ENCODE measurements at places on chromosomes 12 and 14.

DNA sequence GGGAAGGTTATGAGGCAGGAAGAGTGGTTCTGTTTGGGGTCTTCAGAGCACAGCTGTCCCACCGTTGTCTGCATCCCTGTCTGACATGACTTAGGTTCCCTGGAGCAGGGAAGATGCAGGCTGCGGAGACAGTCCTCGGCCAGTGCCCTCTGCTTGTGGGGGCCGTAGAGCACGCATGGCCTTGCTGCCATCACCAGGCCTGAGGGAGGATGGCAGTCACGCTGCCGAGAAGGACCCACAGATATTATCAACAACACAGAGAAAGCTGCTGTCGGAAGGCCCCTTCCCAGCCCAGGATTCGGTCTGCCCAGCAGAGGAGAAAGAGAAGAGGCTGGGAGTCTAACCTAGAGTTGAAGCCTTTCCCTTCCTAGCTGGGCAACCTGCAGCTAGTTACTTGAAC, 35.0 kb downstream of the ERH start:
- DNase-seq = no peak

DNA sequence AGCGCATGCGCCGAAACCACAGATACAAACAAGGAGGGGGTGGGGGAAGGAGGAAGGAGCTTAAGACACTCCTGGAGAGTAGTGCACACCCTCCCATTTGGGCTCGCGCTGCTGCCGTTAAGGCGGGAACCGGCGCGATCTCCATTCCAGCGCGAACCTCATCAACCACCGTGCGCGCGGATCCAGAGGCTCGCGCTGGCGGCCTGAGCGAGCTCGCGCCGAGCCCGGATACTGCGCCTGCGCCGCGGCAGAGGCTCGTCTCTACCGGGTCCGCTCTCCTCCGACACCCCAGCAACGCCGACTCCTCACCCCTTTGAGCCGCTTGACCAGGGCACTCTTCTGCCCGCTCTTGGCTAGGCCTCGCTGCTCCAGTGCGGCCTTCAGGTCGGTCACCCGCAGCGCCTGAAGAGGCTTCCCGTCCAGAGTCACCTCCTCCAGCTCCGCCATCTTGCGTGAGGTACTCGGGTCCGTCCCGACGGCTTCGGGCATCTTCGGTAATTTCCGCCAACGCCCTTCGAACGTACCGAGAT, at the start of gene ACIN1:
ACIN1 (minus strand) TSS at position 471 of the 530 bp plus-strand sequence; CDS start at position 447, 24 bp downstream.
- DNase-seq = peak; percentile 79

- peak; percentile 50 for DNase-seq
These were observed 193.5 kb upstream of the CNOT2 start for GRCh38 chr12:70049596-70050360.

GRCh38 chr14:91830777-91831176, 36.6 kb downstream of the TC2N start:
- peak; percentile 56 for DNase-seq

DNA sequence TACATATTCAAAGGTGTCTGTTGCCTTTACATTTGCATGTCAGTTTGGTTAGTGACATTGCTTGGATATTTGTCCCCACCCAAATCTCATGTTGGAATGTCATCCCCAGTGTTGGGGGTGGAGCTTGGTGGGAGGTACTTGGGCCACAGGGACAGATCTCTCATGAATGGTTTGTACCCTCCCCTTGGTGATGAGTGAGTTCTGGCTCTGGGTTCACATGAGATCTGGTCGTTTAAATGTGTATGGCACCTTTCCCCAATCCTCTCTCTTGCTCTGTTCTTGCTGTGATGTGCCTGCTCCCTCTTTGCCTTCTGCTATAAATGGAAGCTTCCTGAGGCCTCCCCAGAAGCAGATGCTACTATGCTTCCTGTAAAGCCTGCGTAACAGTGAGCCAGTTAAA, 207.9 kb upstream of the DIO3 start:
- no peak for DNase-seq

DNA sequence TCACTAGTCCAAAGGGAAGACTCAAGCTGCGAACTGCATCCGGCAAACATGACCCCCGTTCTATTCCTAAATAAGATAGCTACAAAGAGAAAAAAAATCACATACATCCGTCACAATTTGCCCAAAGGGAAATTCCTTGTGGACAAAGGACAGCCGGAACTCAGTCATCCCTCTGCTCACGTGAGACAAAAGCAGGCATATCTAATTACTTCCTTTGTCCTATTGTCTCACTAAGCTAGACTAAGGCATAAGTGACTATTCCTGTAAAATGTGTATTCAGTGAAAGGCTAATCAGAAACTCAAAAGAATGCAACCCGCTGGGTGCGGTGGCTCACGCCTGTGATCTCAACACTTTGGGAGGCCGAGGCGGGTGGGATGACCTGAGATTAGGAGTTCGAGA, 27.2 kb upstream of the NINJ2 start:
- no peak for DNase-seq

GRCh38 chr12:102769323-102769916, 147.6 kb downstream of the PAH start:
- peak; percentile 31 for DNase-seq

GRCh38 chr12:125038976-125039625, 26.1 kb upstream of the AACS start:
- DNase-seq = no peak

- no peak for DNase-seq
These were observed 235.2 kb upstream of the TMPO start for GRCh38 chr12:98280152-98280551.

- DNase-seq = no peak
These were observed 1.4 kb downstream of the LBHD2 start for GRCh38 chr14:103085106-103086091.

DNA sequence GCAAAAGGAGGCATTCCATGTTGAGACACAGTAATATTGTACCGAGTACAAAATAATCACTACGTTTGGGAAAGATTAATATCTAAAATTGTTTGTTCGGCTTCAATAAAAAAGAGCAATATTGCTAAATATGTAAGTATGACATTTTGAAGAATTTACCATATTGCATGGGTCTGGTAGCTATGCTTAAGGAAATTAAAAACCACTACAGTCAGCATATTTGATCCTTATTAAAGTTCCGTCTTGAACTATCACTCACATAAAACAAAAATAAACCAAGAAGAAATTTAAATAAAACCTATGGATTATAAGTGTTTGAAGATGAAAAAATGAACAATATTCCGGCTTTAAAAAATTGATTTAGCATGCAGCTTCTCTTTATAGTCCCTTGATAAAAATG, 63.8 kb downstream of the SETD3 start:
- no peak for DNase-seq

DNA sequence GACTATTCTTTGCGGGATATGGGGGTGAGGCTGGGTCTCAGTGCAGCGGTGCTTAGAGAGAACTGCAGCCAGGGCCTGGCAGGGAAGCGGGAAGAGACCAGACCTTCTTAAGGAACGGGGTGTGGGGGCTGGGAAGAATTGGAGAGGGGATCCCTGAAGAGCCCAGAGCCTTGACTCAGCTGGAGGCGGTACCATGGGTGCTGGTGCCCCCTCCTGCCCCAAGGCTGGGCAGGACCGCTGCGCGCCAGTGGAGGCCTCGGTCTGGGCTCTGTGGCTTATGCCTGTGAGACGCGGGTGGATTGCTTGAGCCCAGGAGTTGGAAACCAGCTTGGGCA, 1.3 kb upstream of the RNU7-1 start:
- no peak for DNase-seq

- no peak for DNase-seq
These were observed 359.7 kb downstream of the AACS start for GRCh38 chr12:125424909-125425308.

- no peak for DNase-seq
These were observed 179.0 kb downstream of the SLC41A2 start for GRCh38 chr12:104779134-104779533.

- DNase-seq = no peak
These were observed 82.4 kb upstream of the MYF6 start for GRCh38 chr12:80625051-80625450.

DNA sequence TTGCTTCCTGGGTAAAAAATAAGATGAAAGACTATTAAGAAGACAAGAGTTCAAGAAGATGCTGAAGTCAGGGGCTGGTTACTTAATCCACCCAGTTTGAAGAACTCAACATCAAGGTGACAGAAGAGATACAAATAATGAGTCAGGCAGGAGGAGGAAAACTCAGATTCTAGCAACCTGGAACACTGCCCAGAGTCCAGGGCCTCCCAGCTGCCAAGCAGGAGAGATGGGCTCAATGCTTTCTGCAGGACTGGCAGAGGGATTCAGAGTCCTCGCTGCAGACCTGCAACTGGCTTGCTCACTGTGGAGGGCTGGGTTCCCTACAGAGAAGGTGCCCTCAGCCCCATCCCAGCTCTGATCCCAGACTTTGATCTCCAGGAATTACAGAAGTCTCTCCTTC, 28.6 kb upstream of the CEBPE start:
- DNase-seq = peak; percentile 66

GRCh38 chr12:49098035-49098451, 3.4 kb upstream of the DHH start:
- DNase-seq = peak; percentile 31

DNA sequence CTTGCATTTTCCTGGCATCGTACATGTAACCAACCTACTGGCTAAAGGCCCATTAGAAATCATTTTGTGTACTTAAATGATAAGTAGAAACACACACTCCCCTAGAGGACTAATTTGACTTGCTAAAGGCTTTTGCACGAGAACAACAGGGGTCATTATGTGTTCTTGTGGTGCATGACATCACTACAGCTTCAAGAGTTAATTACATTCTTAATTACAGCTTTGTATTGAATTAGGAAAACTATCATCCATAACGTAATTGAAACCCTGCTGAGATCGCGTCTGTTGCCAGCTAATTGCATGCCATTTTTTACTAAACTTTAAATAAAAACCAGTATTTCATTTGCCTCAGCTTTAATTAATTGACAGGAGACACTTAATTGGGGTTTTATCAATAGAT, 51.4 kb downstream of the TMEM132C start:
- DNase-seq = no peak

DNA sequence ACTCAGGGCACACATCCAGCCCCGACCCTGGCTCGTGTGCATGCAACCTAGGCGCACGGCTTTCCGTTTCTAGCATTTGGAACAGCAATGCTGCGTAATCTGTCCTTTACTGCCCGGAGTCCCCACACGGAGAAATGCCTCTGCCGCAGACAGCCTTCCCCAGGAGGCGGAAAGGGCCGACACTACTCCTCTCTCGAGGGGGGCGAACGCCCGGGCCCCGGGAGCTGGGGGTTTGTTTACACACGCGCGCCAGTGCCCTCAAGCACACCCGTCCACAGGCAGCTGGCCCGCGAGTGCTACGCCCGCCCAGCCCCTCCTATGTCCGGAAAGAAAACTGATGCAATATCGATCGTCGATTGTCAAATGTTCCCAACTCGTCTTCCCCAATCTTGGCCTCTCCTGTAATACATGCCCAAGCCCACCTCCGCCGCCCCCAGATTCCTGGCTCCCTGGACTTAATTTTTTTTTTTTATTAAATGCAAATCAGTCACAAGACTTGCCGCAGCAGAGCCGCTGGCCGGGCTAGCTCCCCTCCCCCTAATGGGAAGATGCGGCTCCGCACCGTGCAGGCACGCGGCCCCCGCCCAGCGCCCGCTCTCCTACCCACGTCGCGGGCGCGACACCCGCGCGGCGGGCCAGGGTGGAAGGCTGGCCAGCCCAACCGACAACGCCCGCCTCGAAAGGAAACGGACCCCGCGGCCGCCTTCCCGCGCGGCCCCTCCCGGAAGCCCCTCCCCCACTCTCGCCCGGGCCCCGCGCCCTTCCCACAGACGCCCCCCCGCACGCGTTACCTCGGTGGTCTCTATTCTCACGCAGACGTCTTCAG, 642 bp downstream of the SLC38A2 start:
- no peak for DNase-seq

GRCh38 chr12:52082026-52082668, 2.6 kb downstream of the SMIM41 start:
- DNase-seq = no peak

- peak; percentile 56 for DNase-seq
These were observed 121.7 kb downstream of the RALGAPA1 start for GRCh38 chr14:35687335-35687939.

- DNase-seq = peak; percentile 37
These were observed 560 bp downstream of the LGALS3 start for GRCh38 chr14:55129428-55130195.

DNA sequence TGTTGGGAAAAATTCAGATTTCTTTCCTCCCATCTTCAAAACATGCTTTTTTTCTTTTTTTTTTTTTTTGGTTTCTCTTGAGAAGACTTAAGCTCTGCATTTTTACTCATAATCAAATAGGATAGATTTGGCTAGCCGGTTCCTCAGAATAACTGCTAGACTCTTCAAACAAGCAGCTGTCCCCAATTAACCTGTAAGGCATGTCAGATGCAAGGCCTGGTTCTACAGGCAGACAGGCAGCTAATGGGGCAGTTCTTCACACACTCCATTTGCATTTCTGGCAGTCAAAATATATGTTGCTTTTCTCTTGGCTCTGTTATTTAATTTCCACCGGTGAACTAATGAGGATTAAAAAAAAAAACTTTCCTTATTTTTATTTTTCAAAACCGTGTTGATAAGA, 228.0 kb upstream of the ATP2B1 start:
- no peak for DNase-seq

DNA sequence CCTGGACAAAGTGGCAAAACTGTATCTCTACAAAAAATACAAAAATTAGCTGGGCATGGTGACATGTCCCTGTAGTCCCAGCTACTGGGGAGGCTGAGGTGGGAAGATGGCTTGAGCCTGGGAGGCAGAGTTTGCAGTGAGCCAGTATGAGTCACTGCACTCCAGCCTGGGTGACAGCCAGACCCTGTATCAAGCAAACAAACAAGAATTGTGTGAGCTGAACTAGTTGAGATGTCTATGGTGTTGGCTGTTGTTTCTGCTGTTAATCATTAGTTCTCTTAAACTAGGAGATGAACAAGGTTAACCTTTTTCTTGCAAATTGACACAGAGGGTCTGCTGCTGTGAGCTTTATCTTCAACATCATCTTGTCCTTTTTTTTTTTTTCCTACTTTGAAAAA, 23.6 kb downstream of the RASSF3 start:
- peak; percentile 96 for DNase-seq

DNA sequence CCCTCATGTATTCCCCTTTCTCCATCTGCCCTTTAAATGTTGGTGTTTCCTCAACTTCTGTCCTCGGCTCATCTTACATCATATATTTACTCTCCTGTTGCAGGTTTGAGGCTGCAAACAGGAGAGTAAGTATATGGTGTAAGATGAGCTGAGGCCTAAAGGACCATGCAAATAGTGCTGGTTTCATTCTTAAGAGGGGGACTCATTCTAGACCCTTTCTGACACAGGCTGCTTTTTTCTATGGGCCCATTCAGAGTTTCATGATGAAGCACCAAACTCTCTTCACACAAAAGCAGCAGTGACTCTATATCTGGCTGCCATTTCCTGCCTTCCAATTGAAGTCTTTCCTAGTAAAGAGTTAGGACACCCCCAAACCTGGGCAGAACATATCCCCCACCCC, 218.5 kb downstream of the PHLDA1 start:
- DNase-seq = no peak
